ENCODE measurements at places on chromosomes 12 and 14. TPM values are rescaled to one million over a fixed set of nuclear protein-coding genes. Genes with fewer than 3 reads are reported as not detected.
A peak's percentile ranks its signal among the peaks of the same experiment; 100 is the strongest.

DNA sequence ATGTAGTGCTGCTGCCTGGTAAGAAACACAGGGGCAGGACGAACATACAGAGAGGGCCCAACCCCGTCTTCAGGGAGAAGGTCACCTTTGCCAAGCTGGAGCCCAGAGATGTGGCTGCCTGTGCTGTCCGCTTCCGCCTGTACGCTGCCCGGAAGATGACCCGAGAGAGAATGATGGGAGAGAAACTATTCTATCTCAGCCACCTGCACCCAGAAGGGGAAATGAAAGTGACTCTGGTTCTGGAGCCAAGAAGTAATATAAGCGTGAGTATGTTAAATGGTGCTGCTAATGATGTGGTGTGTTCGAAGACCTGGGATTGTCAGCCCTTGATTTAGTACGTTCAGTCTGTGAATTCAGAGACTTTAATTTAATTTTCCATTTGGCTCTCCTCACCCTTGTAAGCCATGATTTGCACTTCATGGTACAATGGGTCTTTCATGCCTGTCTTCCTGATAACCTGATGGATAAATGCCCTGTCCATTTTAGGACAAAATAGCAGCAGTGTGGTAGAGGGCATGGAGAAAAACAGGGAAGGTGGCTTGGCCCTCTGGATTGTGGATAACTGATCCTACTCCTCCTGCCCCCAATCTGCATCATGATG is 318.9 kb downstream of the SNAPC1 start:
- no peak for DNase-seq

- no peak for DNase-seq
Observed at GRCh38 chr12:33041562-33041961, 145.0 kb upstream of the PKP2 start.

GRCh38 chr14:31346097-31346496 is 74.3 kb downstream of the HEATR5A start:
- no peak for DNase-seq

DNA sequence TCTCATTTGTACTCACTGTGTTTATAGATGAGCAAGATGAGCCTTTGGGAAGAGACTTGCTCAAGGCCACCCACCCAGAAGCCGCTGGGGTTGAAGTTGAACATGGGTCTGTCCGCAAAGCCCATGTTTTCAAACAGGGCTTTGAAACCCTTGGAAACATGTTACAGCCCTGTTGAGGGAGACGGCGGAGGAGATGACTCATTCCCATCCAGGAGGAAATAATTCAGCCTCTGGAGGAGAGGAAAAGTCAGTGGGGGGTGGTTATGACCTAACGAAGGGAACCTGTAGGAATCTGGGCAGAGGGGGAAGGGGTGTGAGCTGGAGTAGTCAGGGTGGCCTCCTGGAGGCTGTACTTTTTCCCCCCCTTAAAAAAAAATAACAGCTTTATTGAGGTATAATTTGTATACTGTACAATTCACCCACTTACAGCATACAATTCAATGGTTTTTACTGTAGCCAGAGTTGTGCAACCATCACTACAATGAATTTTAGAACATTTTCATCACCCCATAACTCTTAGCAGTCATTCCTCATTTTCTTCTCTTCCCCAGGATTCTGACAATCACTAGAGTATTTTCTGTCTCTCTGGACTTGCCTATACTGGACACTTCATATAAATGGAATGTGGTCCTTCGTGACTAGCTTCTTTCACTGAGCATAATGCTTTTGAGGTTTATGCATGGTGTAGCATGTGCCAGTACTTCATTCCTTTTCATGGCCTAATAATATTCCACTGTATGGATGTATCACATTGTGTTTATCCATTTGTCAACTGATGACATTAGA is 1.9 kb upstream of the RIN3 start:
- DNase-seq = no peak

DNA sequence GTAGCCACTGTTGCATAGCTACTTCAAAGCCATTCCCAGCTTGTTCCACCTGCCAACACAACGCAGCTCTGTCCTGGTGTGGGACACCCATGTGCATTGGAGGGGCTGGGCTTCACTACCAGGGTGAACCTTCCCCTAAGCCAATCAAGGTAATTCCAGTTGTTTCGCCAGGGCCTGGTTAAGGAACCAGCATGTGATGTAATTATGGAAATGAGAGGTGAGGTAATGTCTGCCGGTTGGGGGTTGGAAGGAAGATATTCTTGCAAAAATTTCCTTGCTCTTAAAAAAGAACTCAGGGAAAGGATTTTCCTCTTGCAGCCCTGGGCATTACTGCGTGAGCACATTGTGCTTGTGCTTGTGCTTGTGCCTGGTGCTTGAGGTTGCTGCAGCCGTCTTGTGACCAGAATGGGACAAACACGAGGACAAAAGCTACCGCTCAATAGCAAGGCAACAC is 14.9 kb downstream of the TUBA1C start:
- peak; percentile 46 for DNase-seq

Gene CTDSP2
- 261 TPM for polyA plus RNA-seq

DNA sequence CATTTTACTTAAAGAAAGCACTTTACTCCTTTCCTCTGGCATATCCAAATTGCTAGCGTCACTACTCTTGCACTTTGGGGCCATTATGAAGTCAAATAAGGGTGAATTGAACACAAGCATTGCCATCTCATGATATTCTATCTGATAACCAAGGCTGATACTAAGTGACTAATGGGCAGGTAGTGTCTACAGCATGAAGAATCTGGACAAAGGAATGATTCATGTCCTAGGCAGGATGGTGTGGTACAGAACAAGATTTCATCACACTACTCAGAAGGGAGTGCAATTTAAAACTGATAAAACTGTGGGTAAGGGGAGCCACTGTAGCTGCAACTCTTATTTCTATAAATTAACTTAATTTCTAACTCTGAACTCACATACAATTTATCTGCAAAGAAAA is 7.7 kb upstream of the SLC6A15 start:
- DNase-seq = no peak
